Activated CD4-positive, alpha-beta T cell treated with anti-CD3 and anti-CD28 coated beads for 36 hours (primary cell): ENCODE measurements at places on chromosomes 12 and 14.

GRCh38 chr14:38243696-38244240, 12.1 kb downstream of the CLEC14A start:
- no peak for DNase-seq

- DNase-seq = no peak
Measured at GRCh38 chr12:104025771-104026170, 24.2 kb downstream of the GLT8D2 start.

DNA sequence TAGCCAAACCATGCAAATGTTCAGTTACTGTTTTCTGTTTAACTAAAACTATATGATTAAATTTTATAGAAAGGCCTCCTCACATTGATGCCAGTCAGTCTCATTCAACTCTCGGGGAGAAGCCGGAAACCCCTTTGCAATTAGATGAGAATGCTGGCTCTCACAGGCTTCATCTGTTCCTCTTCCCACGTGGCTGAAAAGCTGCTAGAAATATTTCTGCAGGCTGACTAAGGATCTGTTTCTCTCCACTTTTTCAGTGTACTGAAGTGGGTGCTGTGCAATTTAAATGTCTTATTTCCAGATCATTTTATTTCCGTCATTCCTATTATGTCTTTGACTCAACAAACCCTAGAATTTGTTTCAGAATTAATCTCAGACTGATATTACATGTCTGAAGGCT, 17.4 kb upstream of the KCNH3 start:
- no peak for DNase-seq

DNA sequence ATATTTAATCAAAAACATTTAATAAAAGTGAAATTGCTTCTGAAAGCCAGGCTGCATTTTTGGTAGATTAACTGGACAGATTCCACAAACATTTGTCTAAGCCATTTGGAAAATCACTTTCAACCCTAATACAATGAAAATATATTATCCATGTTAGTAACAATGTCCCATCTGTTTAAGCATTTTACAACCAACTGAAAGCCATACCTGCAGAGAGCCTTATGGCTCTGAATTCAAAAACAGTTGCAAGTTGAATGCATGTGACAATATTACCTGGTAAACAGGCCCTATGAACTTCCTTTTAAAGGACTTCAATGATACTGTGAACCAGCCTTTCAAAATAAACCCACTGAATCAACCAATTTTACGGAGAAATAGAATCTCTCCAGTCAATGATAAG, 468.1 kb downstream of the BTG1 start:
- no peak for DNase-seq

- DNase-seq = no peak
Measured at GRCh38 chr12:119157978-119158377, 20.8 kb upstream of the HSPB8 start.

GRCh38 chr12:110176745-110177144, 52.6 kb downstream of the IFT81 start:
- no peak for DNase-seq

DNA sequence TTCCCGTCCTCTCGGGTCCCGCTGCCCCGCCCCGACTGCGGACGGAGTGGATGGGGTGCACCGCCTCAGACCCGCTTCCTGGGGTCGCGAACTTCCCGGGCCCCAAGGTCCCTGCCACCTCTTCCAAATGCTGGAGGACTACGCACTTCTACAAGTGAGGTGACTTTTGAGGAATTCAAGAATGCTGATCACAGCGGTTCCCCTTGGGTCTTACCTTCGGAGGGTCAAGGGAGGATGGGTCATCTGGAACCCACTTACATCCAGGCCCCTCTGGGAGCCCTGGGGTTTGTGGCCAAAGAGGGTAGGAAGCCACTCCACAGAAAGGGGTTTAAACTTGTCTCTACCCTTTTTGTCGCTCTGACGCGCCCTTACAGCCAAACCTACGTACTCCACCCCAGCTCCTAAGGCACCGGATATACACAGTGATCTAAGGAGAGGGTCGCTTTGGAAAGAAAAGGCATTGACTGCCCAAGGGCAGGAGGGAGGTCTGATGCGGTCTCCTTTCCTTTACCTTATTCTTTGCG, 532 bp upstream of the PRKD1 start:
- DNase-seq = no peak

DNA sequence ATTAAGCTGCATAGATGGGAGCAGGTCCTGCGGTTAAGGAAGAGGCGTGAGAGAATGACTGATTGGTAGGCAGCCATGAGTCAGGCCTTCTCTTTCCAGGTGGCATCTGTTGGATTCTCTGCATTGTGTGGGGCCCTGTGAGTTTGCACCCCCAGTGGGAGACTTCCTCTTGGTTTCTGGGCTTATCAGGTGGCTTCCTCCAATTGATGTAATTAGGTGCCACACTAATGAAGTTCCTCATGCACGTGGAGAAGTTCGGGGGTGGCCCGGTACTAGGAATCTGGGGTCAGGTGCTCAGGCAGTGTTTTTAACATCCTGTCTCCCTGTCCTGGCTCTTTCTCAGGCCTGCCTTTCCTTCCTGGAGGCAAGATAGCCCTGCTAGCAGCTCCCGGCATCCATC, 765.1 kb upstream of the TMEM132C start:
- no peak for DNase-seq

GRCh38 chr12:17301544-17301943, 695.6 kb upstream of the LMO3 start:
- no peak for DNase-seq

DNA sequence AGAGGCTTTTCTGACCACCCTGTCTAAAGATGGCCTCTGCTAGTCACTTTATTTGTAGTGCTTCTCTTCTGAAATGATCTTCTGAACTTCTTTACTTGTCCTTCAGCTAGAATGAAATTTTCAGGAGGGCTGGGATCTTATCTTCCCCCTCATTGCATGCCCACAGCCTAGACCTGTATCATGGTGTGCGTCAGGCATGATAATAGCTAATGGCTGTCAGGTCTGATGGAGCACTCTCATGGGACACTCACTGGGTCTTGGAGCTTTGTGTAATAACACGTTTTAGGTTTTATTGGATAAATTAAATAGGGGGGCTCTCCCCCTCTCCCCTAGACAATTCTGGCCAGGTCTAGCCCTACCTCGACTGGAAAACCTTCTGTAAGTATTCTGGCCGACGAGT, 97.1 kb upstream of the NRXN3 start:
- no peak for DNase-seq

DNA sequence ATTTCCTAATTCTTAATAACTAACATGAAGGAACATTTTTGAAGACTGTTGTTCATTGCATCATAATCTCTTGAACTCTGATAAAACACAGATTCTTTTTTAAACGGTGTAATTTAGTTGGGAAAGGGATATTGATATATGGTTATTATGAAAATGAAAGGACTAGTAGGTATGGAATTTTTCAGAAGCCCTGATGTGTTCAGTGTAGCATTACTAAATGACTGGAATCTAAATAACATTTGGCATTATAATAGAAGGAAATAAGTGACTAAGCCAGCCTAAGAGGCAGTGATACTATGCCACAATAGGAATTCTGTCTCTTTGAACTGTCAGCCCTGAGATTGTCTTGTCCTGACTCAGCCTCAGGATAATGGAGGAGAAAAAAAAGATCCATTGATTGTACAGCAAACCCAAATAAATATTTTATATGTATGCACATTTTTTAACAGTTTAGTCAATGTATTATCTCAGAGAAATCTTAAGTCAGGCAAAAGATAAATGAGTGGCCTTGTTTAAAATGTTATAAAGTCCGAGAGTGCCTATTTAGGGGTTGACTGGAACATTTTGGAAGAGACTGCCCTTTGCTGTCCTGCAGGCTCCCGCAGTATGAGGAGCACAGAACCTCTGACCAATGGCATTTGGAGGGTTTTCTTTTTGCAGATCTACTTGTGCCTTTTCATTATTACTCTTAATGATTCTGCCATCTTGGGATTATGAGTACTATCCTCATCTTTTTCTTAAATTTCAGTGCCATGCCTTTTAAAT, 271.2 kb downstream of the EGLN3 start:
- DNase-seq = no peak

DNA sequence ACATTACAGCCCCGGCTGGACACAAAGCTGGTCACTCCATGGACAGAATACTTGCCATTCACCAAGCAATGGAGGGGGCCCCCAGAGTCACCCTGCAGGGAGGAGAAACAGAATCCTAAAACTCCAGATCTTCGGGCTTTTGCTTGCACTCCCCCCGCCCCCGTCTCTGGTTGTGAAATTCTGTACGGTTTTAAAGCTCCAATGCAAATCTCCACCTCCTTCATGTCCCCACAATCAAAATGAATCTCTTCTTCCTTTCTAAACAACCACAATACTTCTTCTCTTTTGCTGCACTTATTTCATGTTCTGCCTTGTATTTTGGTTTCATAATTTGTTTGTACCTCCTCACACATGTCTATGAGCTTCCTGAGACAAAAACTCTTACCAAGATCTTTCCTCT, 5.8 kb upstream of the BIN2 start:
- DNase-seq = peak; percentile 50
